ENCODE measurements at places on chromosomes 12 and 14. TPM values are rescaled to one million over a fixed set of nuclear protein-coding genes. Genes with fewer than 3 reads are reported as not detected.
A peak's percentile ranks its signal among the peaks of the same experiment; 100 is the strongest.

- H3K4me1 ChIP-seq = peaks cover 10% of the 10 kb centered on the region
- H3K36me3 ChIP-seq = peaks cover 7% of the 10 kb centered on the region
- H3K27me3 ChIP-seq = no peaks in the 10 kb centered on the region
- H3K27ac ChIP-seq = peak overlapping the region; percentile 93
- H3K4me3 ChIP-seq = no peak overlapping the region
- DNase-seq = peak; percentile 52
These were observed 2.9 kb downstream of the ULK1 start for GRCh38 chr12:131897276-131897675.

DNA sequence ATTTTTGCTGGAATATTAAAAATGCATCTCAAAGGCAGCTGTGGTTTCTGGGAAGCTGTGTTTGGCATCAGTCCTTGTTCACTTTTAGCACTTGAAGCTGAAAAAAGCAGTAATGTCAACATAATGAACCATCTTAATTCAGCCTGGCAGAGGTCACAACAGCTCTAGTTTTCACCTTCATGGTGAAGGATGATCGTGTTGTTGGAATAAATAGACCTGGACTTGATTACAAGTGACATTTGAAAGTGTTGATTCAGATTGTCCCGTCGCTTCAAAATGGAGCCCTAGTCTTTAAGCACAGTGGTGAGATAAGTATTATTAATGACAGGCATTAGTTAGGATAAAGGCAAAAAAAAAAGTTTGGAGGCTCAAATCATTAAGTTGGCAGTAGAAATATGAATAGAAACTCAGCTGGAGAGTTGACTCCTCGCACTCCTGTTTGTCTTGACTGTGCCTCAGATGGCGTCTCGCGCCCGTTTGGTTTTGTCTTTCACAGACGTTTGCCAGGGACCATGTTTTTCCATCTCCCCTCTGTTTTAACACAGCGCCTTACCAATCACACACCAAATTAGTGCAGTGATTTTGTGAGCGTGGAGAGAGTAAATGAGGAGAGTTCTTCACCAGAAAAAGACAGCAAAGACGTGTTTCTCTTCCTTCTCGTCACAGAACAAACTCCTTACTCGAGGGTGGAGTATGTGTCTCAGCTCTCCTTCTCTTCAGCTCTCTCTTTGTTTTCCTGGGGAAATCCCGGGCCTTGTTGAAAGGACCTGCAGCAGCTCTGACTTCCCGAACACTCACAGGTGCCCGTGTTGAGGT is 53.4 kb upstream of the MMP17 start:
- peaks cover 59% of the 10 kb centered on the region for H3K36me3 ChIP-seq
- no peaks in the 10 kb centered on the region for H3K4me1 ChIP-seq
- H3K27ac ChIP-seq = no peak overlapping the region
- no peak overlapping the region for H3K4me3 ChIP-seq
- no peak for DNase-seq

GRCh38 chr12:78181544-78182162 is 351.0 kb downstream of the NAV3 start:
- H3K36me3 ChIP-seq = peaks cover 68% of the 10 kb centered on the region
- H3K4me1 ChIP-seq = peaks cover 22% of the 10 kb centered on the region
- H3K27ac ChIP-seq = no peak overlapping the region
- no peak for DNase-seq
- no peak overlapping the region for H3K4me3 ChIP-seq
- H3K27me3 ChIP-seq = no peaks in the 10 kb centered on the region

DNA sequence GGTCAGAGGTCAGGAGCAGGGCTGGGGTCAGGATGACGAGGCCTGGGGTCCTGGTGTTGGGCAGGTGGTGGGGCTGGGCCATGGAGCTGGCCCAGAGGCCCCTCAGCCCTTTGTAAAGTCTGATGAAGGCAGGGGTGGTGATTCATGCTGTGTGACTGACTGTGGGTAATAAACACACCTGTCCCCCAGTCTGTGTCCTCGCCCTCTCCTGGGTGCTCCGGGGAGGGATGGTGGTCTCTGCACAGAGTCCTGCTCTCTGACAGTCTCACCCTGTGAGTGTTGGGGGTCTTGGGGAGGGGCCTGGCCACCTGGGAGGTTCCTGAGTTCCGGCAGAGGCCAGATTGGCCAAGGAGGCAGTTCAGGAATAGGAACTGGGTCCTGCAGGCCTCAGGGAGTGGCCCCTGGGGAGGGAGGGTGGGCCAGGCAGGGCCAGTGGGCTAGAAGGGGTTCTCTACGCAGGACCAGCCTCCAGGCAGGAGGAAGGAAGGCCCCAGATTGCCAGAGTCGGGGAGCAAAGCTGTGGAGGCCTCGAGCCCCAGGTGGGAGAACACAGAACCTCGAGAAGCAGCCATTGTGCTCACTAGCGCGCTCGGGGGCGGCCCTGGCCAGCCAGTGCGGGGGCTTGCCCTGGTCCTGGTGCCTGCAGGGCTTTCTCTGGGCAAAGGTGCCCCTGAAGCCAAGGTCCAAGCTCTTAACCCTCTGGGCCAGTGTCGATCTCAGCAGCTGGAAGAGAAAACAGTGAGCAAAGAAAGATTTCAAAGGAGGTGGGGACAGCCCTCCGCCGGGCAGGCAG is 14.4 kb downstream of the ACADS start:
- H3K27me3 ChIP-seq = no peaks in the 10 kb centered on the region
- no peak overlapping the region for H3K27ac ChIP-seq
- no peaks in the 10 kb centered on the region for H3K4me1 ChIP-seq
- no peaks in the 10 kb centered on the region for H3K36me3 ChIP-seq
- H3K4me3 ChIP-seq = no peak overlapping the region

DNA sequence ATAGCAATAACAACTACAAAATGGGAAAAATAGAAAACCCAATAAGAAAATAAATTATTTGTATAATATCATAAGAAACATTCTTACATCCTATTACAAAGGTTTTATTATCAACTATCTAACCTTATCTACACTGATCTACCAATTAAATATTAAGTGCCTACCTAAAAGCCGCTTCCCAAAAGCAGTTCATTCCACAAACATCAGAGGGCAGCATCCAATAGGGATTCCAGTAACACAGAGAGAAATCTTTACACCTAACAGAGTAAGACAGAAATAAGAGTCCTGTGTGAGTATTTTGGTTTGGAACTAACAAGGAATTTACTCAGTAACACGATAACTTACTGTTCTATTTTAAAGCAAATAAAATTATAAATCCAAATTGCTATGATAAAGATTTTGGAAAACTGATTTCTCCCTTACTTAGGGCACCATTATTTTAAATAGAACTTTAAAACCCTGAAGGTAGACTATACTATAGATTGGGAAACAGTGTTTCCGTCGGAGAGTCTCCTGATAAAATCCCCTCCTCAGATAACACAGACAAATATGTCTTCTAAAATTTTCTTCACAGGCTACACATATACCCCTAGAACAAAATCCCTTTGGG is 15.0 kb downstream of the GXYLT1 start:
- no peaks in the 10 kb centered on the region for H3K36me3 ChIP-seq
- H3K27ac ChIP-seq = peak overlapping the region; percentile 86
- H3K4me1 ChIP-seq = peaks cover 20% of the 10 kb centered on the region
- no peaks in the 10 kb centered on the region for H3K27me3 ChIP-seq
- H3K4me3 ChIP-seq = no peak overlapping the region

Gene NANOG
- under 0.01 TPM for total RNA-seq

Gene PTPRB
- 0.29 TPM for total RNA-seq

Gene SPIC
- total RNA-seq = not detected

All from osteoblast (primary cell).